NCI-H1092 (cell line): ENCODE measurements at places on chromosomes 5 and 9.

DNA sequence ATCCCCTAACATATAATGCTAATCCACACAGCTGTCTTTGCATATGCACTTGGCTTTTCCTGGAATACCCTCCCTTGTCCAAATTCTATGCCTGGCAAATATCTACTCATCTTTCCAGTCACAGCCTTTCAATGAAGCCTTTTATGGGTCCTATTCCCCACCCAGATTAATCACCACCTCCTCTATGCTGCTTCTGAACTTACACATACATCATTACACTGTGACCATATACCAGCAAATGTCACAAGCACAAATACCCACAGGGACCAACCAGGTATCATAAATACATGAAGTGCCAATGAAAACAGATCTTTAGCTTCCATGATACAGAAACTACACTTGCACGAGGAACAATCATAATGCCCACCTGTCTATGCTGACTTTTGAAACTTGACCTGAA lies 22.3 kb downstream of the LPAR1 start:
- no peak for DNase-seq

- DNase-seq = no peak
These were observed 13.5 kb downstream of the SETX start for GRCh38 chr9:132341177-132341840.

DNA sequence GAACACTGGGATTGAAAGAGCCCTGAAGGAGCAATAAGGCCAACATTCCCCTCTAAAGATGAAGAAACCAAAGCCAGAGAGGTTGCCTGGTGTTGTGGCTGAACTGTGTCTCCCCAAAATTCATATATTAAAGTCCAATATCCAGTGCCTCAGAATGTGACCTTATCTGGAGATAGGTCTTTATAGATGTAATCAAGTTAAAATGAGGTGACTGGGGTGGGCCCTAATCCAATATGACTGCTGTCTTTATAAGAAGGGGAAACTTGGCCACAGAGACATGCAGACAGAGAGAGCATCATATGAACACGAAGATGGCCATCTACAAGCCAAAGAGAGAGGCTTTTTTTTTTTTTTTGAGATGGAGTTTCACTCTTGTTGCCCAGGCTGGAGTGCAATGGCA lies 66.9 kb upstream of the PLPP1 start:
- no peak for DNase-seq

- no peak for DNase-seq
These were observed 17.9 kb downstream of the PRLR start for GRCh38 chr5:35212122-35212982.
